Activated T-cell treated with anti-CD3 and anti-CD28 coated beads, Interleukin-2, amount 50 U/mL, for 72 hours (primary cell): ENCODE measurements at places on chromosomes 3 and 15. TPM values are rescaled to one million over a fixed set of nuclear protein-coding genes. Genes with fewer than 3 reads are reported as not detected.

PRICKLE2 gene
- total RNA-seq: 0.17 TPM

SLC12A1 gene
- total RNA-seq: not detected

CD96 gene
- total RNA-seq: 88.9 TPM

KBTBD13 gene
- total RNA-seq: not detected

TGM4 gene
- total RNA-seq: not detected

ERC2 gene
- total RNA-seq: 0.35 TPM

DNA sequence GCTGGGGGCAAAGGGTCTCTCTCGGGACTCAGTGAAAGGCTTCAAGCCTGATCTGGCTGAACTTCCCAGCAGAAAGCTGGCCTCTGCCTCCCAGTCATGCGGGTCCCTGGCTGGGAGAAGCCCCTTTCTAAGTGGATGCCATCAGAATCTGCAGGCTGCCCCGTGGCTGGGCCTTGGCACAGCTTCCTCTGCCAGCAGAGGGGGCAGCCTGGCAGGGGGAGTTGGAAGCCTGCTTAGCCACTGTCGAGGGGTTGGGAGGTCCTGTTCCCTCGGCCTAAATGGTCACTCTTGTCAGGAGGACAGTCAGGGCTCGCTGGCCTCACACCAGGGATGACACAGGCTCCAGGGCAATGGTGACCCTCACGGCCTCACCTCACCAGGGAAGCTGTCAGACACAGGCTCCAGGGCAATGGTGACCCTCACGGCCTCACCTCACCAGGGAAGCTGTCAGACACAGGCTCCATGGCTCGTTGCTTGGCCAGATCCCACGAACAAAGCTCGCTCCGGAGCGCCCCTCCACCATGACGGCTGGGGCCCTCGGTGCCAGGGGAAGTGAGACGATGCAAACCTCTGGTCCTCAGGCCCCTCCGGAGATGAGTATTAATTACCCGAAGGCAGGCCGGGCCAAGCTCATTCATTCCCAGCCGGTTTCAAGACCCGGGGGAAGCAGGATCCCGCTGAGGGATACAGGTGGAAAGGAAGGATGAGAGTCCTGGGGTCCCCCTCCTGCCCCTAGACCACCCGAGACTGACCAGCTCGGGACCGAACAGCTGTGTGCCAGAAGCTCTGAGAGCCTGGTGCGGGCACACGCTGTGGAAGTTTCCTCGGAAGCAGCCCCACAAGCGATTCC, 151.0 kb downstream of the CHSY1 start:
- DNase-seq: no peak

DNA sequence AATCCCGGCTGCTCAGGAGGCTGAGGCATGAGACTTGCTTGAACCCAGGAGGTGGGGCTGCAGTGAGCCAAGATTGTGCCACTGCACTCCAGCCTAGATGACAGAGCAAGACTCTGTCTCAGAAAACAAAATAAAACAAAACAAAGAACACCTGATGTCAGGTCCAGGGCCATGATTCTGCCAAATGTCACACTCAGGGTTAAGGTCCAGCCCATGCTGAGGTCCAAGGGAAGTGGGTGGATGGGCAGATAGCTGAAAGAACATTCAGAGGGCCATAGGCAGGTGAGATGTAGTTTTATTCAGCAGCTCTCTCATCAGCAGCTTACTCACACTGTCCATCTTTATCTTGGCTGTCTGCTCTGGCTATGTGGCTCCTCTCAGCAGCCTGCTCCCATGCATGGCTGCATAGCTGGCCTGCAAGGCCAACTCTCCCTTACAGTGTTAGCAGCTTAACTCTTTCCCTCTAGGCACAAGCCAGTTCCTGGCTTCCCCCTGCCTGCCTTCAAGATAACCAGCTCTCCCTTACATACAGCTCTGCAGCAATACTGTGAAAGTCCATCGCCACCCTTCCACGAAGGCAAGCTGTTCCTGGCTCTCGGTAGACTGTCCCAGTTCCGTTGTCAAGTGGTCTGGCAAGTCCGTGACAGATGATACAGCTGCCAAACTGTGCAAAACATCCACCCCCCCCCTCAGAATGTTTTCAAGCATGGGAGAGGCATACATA, 62.4 kb upstream of the SIAH2 start:
- DNase-seq: no peak

DNA sequence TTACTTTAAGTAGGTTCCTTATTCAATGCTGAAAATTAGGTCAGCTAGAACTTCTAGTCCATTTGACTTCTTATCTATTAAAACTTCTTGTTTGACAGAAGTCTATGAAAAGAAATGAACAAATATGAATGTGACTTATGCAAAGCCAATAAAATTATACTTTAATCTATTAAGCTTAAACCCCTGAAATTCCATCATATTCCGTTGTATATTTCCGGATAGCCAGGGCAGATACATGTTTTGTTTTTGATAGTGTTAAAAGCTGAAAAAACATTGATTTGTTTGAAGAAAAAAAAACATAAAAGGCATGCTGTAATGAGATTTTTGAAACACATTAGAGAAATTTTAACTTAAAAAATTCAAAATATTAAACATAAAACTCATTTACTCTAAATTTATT, 667.2 kb upstream of the NAALADL2 start:
- DNase-seq: no peak

- no peak for DNase-seq
Measured at GRCh38 chr3:111035902-111036301, 35.7 kb upstream of the NECTIN3 start.
